ENCODE measurements at places on chromosomes 5 and 9.
A peak's percentile ranks its signal among the peaks of the same experiment; 100 is the strongest.

DNA sequence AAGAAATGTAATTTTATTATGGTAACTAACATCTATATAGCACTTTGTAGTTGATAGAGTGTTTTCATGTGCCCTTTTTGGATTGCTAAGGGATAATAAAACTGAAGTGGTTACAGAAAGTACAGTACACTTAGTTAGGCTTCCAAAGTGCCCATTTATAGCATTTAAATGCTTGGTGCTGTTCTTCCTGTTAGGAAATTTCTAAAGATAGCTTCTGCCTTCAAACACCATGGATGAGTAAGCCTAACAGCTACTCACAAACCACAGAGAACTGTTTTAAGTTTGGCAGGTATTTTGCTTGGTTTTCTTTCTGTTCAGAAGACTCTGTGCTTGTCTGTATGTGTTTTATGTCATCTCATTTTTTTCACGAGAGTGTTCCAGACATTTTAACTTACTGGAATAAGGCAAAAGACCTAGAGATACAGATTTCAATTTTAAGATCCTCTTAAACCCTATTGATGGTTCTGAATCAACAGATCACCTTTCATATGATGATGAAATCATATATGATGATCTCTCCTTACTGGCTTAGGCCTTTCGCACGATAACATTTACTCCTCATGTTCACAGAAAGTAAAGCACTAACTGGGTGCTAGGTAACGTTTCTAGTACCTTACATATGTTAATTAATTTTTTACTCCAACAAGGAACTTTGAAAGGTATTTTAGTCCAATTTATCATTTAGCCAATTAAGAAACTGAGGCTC lies 4.4 kb downstream of the RIMOC1 start:
- DNase-seq, result no peak

DNA sequence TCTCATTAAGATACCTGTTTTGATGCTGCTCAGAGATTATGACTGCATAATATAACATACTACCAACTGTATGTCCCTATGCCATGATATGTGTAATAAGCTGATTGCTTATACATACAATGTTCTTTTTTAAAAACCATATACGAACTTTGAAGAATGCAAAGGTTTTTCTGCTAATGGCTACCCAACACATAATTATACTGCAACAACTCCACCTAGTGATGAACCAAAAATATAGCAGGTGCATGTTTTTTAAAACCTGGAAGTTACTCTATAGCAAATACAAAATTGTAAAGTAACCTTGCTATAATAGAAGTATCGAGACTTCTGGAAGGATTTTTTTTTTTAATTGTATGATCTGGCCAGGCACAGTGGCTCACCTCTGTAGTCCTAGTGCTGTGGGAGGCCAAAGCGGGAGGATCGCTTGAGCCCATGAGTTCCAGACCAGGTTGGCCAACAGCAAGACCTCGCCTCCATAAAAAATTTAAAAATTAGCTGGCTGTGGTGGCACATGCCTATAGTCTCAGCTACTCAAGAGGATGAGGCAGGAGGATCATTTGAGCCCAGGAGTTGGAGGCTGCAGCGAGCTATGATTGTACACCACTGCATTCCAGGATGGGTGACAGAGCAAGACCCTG lies 49.1 kb downstream of the HOMER1 start:
- peak; percentile 10 for DNase-seq

DNA sequence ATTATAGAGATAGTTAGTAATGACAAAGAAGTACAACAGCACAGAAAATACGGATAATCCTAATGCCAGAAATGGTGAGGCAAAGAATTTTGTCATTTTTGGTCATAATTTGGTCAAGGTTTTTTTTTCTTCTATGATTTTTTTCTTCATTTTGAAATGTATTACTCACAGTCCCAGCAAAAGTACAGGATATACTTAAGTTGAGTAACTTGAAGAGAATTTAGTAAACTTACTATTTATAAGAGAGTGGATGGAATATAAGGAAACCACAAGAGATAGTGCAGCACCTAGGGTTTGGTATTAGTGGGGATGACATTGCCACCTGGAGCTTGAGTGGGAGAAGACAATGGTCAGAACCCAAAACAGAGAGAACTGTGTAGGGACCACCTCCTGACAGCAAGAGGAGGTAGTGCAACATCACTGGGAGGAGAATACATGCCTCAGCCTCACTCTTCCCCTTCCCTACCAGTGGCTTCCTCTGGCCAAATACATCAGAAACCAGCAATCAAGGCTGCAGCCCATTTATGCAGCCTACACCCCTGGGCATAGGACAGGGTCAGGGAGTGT lies 434.5 kb upstream of the TRPC7 start:
- no peak for DNase-seq

DNA sequence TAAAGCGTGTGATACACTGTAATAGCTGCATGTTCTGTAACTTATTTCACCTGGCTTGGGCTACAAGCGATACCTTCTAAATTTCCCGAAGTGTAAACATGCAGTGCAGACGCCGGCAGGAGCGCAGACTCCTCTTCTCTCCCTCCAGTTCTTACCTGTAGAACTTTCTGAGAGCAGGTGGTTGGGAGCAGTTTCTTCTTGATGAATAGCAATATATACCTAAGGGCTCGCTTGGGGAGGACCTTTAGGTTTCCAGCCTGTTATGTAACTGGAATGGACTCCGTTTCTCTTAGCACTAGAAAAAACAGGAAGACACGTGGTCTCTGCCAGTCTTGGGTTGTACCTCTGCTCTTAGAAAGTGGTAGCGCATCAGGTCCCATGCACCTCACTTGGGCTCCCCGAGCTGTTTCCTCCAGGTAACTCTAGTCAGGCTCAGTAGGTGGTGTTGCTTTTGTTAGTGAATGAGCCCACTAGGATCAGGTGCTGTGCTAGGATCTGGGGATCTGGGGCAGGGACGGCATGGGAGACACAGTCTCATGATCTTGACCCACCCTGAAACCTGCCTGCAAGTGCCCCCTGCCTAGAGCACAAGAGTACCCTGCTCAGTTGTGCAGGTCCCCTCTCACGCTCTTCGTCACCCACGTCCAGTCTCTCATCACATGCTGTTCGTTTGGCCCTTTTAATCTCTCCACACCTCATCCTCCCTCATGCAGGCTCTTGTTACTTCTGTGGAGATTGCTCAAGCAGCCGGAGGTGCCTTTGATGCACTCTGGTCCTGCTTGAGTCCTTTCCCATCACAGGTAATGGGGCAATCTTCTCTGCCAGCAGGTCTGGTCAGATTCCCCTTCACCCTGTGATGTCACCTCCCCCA lies 2.8 kb downstream of the TENT4A start:
- no peak for DNase-seq

- DNase-seq, result no peak
Observed at GRCh38 chr5:9067154-9067553, 478.7 kb downstream of the SEMA5A start.

DNA sequence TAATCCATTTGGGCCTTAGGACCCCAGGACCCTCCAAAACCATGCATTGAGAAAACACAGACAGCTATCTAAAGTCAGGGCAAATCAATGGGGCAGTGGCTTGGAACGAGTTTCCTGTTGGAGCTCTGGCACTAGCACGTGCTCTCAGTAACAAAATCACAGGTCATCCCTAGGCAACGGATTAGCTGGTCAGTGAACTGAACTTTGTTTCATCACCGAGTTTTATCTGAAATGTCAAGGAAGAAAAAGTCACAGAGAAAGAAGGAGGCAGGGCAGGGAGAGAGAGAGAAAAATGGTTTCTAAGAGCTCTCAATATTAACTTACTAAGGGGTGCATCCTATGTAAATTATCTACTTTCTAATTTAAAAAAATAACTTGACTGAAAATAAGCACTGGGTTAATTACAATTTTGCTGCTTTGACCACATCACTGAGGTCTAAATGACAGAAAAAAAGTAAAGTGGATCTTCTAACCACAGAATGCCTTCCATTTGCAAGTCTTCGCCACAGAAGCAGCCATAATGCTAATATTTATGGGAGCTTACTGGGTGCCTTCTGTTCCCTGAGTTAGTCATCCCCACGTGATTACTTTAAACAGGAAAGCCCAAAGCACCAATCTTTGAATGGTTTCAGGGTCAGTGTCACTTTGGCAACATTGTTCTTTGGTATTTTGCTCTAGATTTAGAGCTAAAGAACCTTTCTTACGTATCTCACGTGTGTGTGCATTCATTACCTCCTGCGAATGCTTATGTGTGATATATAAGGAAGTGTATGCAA lies 503.9 kb downstream of the RASEF start:
- no peak for DNase-seq

- no peak for DNase-seq
Observed at GRCh38 chr9:19938990-19939733, 150.3 kb upstream of the SLC24A2 start.

- DNase-seq, result no peak
Observed at GRCh38 chr5:180466316-180466715, 27.9 kb upstream of the CNOT6 start.

GRCh38 chr9:20087481-20087880 lies 298.6 kb upstream of the SLC24A2 start:
- no peak for DNase-seq

- DNase-seq, result no peak
Observed at GRCh38 chr5:146051678-146052077, 53.7 kb downstream of the PLAC8L1 start.

- DNase-seq, result no peak
Observed at GRCh38 chr5:173256800-173257199, 21.8 kb upstream of the NKX2-5 start.

DNA sequence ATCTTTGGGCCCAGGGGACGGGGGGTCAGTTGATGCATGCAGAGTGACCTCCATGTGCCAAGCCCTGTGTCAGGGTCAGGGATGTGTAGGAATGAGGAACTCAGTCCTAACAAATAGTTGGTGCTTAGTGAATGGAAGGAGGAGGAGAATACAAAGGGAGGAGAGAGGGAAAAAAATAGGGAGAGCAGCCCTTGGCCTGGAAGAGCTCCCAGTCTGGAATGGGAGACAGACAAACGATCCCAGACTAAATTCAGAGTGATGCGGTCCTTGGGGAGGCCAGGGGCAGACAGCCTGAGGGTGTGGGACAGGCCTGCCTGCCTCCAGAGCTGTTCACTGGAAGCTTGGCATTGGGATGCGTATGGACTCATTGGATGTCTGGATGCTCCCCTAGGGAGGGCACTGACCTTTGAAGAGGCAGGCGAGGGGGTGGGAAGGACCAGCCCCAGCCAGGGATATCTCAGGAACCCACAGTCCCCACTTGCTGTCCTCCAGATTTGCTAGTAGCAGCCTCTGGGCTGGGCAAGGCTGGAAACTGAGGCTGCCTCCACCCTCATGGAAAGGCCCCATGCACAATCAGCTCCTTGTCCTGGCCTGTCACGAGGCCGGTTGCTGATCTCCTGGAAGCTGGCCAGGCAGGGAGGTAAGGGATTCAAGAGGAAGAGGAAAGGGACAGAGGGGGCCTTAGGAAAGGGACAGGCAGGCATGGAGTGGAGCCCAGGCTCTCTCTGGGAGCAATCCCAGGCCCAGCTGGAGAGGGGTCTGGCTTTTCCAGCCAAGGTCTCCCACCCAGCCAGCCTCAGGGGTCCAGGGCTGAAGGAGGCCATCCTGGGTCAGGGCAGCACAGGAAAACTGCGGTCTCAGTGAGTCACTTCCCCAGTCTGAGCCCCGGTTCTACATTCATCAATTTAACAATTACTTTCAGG lies 69.0 kb upstream of the GGTA1 start:
- no peak for DNase-seq

DNA sequence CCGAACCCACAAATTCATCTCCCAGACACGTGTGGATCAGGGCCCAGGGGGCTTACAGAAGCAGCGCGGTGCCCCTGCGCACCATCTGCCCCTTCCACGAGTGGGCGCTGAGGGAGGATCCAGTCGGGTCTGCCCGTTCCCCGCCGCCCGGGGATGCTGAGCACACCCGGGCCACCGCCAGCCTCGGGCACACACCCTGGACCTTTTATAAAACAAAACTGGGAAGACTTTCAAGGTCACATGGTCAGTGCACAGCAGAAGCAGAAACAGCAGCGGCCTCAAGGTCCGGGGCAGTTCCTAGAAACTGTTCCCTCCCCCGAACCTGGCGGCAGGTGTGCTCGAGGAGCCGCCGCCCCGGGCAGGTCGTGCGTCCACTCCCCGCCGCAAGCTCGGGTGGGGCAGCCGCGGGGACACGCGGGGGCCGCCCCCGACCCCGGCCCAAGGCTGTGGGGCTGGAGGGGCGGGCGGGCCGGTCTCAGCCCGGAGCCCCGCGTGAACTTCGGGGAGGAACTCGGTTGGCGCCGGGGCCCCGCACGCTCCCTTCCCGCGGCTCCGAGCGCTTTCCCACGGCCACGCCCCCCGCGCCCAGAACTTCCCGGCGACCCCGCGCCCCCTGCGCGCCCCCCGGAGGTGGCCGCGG lies 633 bp upstream of the PPP1R26 start:
- no peak for DNase-seq

DNA sequence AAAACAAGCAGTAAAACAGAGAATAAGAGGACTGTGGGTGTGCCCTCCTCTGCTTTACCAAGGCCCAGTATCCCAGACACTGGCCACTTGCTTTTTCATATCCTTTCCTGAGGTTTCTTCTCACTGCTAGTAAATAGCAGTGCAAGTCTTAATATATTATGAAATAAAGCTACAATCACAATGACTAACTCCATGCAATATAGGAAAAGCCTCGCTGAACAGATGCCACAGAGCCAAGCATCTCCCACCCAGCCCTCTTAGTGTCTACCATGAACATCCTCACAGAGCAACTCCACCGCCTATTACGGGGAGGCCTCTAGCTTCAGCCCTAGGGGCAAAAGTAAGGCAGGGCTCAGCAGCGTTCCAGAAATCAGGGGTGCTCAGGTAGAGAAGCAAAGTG lies 130.7 kb upstream of the LHFPL2 start:
- no peak for DNase-seq

DNA sequence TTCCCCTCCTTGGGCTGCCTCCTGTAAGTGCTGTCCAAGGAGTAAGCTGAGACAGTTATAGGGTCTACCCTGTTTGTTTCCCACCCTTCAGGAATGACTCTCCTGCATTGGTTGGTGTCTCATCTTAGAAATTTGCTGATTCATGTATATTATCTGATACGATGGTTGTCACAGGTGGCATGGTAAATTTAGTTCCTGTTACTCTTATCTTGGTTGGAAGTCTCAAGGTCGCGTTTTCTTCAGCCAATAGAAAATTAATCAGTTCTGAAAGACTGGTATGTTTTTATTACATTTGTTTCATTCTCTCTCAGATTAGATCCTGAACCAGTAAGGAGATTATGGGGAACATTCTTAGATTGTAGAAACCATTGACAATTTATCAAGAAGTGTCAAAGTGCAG lies 42.7 kb downstream of the SCGB3A1 start:
- no peak for DNase-seq

GRCh38 chr9:38081356-38082108 lies 12.5 kb upstream of the SHB start:
- DNase-seq, result no peak

Data from HCT116 (cell line).